ENCODE measurements at places on chromosomes 5 and 9.
A peak's percentile ranks its signal among the peaks of the same experiment; 100 is the strongest.

DNA sequence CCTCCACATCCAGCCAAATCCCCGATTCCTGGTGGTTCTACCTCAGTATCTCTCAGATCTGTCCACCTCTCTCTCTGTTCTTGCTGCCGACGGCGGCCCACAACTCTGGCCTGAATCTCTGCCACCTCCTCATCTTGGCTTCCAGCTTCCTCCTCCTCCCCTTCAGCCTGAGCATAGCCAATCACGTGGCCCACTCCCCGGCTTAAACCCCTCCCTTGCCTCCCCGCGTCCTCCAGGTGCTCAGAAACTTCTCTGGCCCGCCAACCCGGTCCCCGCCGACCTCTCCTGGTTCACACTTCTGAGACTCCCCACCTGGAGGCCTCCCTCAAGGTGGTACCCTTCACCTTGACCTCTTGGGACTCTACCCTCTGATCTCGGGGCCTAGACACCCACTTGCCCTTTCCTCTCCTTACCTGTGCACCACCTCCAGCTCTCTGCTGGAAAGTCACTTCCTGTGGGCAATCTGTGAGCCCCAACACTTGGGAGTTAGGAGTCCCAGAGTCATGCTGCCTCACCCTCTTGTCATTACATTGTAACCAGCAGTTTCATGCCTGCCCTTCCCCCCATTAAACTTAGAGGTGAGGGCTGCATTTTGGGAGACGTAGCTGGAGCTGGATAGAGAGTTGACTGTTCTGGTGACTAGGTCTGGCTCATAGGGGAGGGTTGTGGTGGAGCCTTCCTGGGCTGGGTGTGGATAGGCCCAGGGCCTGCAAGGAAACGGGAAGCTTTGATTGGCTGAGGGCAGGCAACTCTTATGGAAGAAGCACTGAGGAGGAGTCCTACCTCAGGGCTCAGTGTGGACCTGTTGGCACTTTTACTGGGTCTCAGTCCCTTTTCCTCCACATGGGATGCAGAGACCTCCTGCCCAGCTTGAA lies 4.5 kb upstream of the SET start:
- ATAC-seq, result peak; percentile 23

DNA sequence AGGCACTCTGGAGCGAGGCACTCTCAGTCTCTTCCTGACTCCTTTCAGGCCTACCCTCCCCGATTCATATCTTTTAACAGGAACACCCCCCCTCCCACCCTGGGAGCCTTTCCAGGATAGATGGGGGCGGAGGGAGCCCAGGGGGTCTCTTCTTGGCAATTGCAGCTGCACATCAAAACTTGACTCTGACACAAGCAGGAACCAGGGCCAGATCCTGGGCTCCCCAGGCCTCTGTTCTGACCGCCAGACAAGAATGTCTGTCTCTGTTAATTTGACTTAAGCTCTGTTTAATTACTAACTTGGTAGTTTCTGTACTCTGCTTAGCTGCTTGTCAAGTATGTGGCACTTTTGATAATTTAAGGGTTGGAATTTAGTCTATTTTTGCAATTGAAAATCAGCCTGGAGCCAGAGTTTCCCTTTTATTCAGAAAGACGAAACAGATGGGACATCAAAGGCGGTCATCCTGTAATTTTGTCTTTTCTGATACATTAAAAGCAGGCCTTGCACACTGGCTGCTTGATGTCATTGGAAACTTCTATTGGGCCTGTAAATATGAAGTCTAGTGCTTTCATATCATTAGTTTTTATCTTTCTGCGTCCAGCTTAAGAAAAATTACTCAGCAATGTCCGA lies 43.3 kb downstream of the ACTL7B start:
- no peak for ATAC-seq

DNA sequence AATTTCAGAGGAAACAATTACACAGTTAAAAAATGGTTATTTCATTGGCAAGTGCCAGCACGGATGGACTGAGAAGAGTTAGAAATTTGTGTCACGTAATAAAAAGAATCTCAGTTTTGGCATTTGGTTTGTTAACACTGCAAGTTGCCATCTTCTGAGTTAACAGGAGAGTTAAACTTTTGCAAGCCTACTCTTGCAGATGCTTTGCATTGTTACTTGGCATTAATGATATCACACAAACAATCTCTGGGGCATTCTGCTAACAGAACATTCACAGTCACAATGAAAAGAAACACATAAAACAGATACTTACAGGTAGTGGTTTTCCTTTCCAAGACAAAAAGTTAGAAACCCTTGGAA lies 647 bp downstream of the FREM1 start:
- ATAC-seq, result no peak

DNA sequence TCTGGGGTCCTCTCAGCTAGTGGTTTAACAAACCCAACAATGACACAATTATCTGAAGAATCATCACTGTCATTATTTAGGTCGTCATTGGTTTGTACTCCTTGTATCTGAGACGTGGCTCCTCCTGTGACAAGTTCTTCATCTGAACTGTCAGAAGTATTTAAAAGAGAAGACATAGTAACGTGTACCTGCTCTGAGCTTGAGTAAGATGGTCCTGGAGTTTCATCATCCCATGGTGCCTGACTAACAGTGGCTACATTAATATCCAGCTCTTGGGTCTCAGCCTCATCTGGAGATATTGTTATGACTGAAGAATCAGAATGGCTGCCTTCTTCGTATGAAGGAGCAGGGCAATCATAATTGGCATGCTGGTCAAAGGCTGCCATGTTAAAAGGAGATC lies 9.1 kb upstream of the SMIM27 start:
- no peak for ATAC-seq

DNA sequence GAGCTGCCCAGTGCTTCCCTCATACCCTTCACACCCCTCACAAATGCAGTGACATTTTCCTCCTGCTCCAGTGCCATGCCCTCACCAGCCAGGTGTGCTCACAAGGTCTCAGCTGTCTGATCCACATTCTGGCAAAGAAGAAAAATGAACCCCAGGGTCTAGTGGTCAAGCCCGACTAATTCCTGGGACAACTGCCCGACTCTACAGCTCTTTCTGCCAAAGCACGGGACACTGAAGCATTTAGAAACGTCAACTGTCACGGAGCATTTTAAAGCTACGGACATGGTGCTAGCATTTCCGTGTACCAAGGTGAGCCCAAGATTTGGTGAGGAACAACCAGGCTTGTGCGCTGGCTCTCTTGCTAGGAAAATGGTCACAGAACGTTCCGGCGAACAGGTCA lies 56.8 kb upstream of the PHYKPL start:
- no peak for ATAC-seq

- ATAC-seq, result no peak
Observed at GRCh38 chr5:28473531-28474107, 1435.2 kb upstream of the CDH9 start.

GRCh38 chr9:9598723-9599122 lies 1014.1 kb downstream of the PTPRD start:
- no peak for ATAC-seq

DNA sequence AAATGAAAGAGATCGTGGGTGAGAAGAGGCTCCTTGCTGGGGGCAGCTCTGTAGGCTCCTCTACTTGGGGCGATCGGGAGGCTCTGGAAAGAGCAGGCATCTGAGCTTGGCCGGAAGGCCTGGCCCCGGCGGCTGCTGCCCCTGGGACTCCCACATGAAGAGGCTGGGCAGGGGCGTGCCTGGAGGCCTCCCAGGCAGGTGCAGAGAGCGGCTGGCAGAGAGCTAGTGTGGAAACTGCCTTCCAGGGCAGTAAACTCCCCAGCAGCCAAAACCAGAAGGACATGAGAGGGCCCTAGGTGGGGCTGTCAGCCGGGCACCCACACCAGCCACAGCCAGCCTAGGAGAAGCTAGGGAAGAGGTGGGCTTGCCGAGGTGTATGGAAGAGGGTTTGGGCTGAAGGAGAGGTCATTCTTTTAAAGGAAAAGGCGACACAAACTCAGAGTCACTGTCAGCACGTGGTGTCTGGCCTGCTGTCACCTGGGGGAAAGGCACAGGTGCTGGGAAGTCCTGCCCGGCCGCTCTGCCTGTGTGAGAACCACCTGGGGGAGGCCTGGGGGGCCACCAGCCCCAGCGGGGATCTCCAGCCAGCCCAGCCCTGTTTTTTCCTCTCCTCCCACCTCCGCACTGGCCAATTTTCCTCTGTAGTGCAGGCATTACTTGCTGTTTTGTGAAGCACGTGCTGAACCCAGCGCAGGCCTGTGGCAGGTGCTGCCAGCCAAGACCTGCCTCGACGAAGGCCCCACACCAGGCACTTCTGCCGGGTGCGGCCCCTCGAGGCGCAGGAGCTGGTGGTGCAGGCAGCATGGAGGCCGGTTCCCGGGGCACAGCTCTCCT lies 44.8 kb upstream of the EGFL7 start:
- ATAC-seq, result no peak

DNA sequence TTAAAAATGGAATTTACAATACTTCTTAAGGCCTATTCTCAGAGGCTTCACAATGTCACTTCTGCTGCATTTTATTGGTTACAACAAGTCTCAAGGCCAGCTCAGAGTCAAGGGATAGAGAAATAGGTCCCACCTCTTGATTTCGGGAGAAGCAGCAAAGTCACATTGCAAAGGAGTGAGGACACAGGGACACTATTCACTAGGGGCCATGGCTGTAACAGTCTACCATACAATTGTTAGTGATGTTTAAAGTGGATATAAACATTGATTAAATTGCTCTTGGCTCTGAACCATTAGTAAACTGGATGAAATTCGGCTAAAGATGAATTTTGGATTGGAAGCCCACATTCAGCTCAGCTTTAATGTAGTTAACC lies 21.7 kb upstream of the CMBL start:
- ATAC-seq, result no peak

DNA sequence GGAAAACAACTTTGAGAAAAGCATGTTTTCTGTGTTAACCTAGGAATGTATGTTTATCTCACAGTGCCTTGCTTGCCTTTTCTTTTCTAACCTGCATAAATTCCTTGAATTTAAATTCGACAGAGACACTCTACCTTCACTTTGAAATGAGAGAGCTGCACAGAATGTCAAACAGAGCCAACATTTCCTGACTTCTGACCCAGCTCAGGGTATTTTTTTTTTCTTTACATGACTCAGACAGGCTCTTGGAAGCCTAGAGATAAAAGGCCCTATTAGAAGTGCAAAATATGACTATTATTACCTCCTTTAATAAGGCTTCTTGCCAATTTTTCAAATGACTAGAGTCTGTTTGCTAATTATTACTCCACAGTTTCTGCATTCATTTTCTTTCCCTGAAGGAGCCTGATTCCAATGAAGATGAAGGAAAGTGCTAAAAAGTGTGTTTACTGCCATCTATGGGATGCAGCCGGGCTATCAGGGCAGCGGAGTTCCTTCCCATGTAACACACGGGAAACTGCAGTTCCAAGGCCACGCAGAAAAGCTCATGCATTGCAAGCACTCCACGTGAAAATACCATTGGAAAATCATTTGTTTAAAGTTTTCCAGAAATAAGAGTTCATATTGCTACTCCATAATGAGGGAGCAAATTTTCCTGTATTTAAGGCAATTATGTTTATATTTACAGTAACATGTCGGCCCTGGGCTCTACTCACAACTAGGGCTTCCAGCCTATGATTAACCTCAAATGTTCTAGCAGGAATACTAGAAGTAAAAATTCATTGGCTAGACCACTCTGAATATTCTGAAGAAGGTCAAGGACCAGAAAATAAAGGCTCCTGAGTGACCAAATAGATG lies 485.6 kb downstream of the ZSWIM6 start:
- no peak for ATAC-seq

DNA sequence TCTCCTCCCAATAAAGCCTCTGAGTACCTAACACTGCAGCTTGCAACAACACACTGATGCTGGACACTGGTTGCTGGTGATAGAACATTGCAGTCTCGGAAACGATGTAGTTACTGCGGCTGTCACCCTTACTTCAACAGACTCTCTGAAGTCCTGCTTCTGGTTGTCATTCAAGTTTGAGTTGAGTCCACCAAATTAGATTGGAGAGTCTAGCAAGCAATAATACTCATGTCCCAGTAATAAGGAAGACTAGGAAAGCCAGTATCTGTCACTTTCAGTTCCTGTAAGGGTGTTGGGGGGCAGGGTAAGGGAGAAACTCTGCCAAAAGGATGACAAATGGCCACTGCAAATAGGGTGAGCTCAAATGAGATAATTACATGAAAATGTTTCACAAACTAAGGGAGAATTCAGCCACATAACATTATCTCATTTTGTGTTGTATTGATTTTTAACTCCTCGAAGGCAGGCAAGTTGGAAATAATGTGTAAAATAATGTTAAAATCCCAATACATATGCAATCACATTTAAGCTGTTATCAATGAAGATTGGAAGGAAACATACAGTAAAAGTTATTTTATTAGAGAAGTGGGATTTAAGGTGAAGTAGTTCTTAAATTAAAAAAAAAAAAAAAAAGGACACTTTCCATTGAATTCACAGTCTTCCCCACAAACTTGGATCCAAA lies 849 bp upstream of the IFT74 start:
- ATAC-seq, result no peak

DNA sequence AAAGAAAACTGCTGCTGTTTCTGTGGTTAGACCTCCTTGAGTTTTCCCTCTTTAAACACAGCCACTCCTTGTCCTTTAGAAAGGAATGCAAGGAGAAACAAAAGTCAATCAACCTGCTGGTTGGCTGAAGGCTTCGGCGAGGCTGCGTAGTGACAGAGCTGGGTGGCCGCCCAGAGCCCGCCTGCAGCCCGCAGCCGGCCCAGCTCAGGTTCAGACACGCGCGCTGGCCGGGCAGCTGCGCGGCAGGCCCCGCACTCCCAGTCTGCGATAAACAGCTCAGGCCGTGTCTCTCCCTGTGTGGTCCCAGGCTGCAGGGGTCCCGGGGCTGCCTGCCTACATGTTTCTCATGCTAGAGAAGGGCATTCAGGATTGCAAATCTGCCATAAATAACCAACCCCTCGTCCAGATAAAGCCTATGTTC lies 115.4 kb downstream of the HSD17B3 start:
- peak; percentile 71 for ATAC-seq

- ATAC-seq, result no peak
Observed at GRCh38 chr9:107867738-107868137, 378.2 kb upstream of the KLF4 start.

GRCh38 chr9:84266087-84266561 lies 74.4 kb downstream of the SLC28A3 start:
- ATAC-seq, result no peak

DNA sequence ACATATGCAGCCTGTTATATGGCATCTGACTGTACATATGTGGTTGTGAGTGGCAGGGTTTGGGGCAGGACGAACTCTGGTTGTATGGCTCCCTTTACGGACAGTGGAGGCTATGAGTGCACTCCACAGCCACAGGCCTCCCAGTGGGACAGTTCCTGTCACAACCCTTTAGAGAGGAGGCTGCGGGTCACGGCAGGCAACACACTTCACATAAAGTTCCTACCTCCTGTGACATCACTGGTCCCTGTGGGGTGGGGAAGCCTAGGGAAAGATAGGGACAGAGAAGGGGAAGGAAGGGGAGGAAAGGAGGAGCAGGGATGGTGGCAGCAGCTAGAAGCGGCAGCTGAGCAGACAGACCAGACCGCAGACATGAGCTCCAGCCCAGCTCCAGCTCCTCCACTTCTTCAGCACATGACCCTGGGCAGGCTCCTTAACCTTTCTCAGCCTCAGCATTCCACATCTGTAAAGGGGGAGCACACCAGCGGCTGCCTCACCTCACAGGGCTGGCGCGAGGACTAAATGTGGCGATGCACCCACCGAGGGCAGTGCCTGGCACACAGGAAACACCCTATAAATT lies 27.4 kb upstream of the CORO2A start:
- no peak for ATAC-seq

Data from gastroesophageal sphincter (tissue), 4 donors.